ENCODE measurements at places on chromosomes 2 and 18. TPM values are rescaled to one million over a fixed set of nuclear protein-coding genes. Genes with fewer than 3 reads are reported as not detected.

DNA sequence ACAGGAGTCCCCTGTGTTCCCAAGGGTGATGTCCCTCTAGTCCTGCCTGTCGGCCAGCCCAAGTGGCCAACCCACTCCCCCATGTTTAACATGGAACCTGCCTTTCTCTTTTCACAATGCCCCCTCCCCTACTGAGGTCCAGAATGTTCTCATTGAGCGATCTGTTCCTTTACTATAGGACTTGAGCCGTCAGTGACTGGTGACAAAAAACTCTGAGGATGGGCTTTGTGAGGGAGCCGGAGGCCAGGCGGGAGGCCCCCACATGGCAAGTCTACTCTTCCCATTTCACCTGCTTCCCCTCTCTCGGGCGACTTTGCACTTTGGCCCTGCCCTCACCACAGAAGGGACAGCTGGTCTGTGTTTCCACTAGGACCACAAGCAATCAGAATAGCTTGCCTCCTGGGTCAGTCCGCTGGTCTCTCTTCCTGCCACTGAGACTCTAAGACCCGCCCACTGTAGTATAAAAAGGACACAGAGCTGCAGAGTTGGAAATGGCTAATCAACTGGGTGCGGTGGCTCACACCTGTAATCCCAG is 146.5 kb upstream of the RAB12 start:
- no peaks in the 10 kb centered on the region for H3K27me3 ChIP-seq
- H3K36me3 ChIP-seq = no peaks in the 10 kb centered on the region
- no peak for DNase-seq
- H3K27ac ChIP-seq = no peak overlapping the region
- no peak overlapping the region for H3K4me3 ChIP-seq
- no peaks in the 10 kb centered on the region for H3K4me1 ChIP-seq

DNA sequence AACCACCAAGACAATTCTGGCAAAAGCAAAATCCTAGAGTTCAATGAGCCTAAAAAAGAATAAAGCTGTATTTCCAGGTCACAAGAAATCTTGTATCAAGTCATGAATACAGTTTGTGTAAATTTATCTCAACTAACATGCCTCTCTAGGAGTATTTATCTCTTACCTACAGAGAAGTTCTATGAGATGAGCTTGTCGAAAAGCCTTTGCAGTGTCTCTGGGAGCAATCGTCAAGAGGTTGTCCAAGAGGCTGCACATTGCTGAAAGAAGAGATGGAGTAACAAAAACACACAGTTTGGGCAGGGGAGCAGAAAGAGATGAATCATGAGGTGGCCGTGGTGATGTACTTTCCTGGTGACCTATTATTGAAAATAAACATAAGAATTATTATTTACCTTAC is 112.0 kb upstream of the CD226 start:
- no peak overlapping the region for H3K27ac ChIP-seq
- H3K36me3 ChIP-seq = peaks cover 19% of the 10 kb centered on the region
- H3K4me3 ChIP-seq = no peak overlapping the region
- no peaks in the 10 kb centered on the region for H3K4me1 ChIP-seq
- no peaks in the 10 kb centered on the region for H3K27me3 ChIP-seq

DNA sequence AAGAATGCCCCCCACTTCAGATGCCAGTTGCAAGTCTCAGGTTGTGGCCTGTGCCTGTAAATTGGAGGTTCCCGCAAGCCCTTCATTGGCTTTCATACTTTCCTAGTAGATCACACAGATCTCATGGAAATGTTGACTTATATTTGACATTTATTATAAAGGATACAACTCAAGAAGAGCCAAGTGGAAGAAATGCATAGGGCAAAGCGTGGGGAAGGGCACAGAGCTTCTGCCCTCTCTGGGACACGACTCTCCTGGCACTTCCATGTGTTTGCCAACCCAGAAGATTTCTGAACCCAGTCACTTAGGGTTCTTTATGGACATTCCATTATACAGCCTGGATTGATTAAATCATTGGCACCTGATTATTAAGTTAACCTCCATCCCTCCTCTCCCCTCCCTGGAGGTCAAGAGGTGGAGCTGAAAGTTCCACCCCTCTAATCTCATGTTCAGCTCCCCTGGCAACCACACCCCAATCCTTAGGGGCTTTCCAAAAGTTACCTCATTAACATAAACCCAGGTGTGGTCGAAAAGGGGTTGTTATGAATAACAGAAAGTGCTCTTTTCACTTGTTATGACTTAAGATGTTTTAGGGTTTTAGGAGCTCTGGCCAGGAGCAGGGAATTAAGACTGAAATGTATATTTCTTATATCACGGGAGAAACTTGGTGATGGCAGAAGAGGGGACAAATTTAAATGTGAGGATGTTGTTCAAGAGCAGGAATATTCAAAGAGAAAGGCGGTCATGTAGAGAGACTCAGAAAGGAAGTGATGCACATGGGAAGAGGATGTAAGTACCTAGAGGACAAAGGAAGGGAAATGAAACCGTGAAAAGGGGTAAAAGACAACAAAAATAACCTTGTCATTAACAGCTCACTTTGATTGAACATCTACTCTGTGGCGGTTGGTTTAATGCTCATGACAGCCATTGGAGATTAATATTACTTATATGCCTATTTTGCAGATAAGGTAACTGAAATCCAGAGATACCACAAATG is 31.8 kb downstream of the SP100 start:
- peak overlapping the region; percentile 66 for H3K27ac ChIP-seq
- peak; percentile 15 for DNase-seq
- H3K4me1 ChIP-seq = peaks cover 9% of the 10 kb centered on the region
- peaks cover 17% of the 10 kb centered on the region for H3K36me3 ChIP-seq

Gene ARID5A
- 108 TPM for total RNA-seq

Gene FOXI3
- not detected for total RNA-seq

Data from T-cell (primary cell).